ENCODE measurements at places on chromosomes 1 and 21.

DNA sequence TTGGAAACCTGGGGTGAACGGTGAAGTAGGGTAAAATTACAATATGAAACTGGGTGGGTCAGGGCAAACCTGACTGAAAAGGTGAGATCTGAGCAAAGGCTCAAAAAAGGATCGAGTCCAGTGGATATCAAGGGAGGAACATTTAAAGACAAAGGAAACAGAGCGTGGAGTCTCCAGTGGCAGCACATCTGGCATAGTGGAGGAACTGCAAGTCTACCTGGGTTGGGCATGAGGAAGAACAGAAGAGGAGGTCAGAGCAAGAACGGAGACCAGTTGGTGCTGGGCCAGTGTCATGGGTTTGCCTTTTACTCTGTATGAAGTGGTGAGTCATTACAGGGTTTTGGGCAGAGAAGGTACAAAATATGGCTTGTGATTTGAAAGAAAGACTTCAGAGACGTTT is 163.7 kb downstream of the NTPCR start:
- DNase-seq = no peak

- no peak for DNase-seq
Measured at GRCh38 chr1:91549041-91549735, 48.5 kb downstream of the CDC7 start.

GRCh38 chr1:182823220-182823619 is 15.9 kb upstream of the DHX9 start:
- DNase-seq = no peak

GRCh38 chr1:65309304-65310077 is at the start of gene DNAJC6:
Gene DNAJC6, plus strand, starts transcription at chr1:65309543. Its CDS starts 203 bp downstream, at chr1:65309746.
- peak; percentile 69 for DNase-seq

GRCh38 chr1:110123224-110123623 is 11.0 kb downstream of the UBL4B start:
- peak; percentile 40 for DNase-seq

DNA sequence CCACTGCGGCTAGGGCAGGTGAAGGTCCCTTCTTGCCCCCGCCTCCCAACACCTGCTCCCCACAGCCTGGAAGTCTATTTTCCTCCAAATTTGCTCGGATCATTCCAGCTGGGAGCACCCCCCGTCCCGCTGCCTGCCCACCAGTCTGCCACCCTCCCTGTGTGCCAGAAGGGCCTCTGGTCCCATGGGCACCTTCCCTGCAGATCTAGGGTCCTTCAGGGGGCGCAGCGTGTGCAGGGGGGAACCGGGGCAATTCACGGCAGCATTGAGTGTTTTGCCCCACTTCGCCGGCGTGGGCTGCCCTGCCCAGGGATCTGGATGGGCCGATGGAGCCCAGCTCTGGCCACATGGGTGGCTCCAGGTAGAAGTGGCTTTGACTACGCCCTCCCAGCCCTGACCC is 26.3 kb upstream of the PEX10 start:
- DNase-seq = no peak

DNA sequence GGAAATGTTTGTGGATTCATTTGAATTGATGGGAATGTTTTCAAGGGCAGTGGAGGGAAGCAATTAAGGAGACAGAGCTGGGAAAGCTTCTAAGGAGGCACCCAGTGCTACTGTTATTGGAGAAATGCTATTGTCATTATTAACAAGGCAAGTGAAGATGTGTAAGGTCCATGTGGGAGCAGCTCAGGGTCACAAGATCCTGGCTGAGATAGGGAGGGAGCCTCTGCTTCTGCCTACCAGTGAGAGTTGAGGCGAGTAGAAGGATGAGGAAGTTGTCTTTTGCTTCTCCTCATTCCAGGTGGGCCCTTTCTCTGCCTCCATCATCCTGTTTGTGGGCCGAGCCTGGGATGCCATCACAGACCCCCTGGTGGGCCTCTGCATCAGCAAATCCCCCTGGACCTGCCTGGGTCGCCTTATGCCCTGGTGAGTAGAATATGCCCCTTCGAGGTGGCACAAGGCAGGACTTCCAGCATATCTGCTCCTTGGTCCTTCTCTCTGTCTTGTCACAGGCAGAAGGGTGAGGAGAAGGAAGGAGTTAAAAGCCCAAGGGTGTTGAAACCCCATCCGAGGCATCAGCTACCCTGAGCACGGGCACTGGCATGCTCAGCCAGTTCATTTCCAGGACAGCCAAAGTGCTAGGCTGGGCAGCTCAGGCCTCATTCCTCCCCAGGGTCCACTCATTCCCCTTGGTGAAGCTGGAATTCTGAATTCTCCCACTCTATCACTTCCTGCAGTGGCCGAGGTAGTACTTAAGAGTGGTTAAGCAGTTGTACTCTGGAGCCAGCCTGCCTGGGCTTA is 3.7 kb downstream of the MFSD2A start:
- no peak for DNase-seq

DNA sequence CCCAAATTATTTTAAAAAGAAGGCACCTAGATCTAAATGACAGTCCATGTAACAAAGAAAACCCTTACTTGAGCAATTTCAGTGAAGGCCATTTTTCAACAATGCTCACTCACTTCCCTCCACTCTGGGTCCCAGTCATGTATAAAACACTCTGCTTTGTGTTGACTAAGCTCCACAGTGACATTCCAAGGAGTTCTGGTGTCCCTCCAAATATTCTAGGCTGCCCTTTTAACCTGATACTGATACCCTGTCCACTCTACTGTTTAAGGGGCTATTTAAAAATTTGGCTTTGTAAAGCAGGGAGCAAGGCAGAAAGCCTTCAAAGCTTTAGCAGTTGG is 73.6 kb downstream of the GNG12 start:
- peak; percentile 33 for DNase-seq

All from fibroblast of skin of abdomen (primary cell).